Endodermal cell (in vitro differentiated cells): ENCODE measurements at places on chromosomes 11 and 22. TPM values are rescaled to one million over a fixed set of nuclear protein-coding genes. Genes with fewer than 3 reads are reported as not detected.

The PDE2A gene
- total RNA-seq = 8.7 and 13.3 TPM in 2 replicates

The MRGPRF gene
- total RNA-seq = 3.3 and 4.7 TPM in 2 replicates

The SNU13 gene
- total RNA-seq = 133 and 147 TPM in 2 replicates

- DNase-seq = no peak
- H3K4me3 ChIP-seq = no peak overlapping the region
- no peak overlapping the region for H3K27ac ChIP-seq
- H3K36me3 ChIP-seq = no peaks in the 10 kb centered on the region
- peaks cover 4% of the 10 kb centered on the region for H3K27me3 ChIP-seq
Measured at GRCh38 chr11:35165423-35166368, 26.7 kb downstream of the CD44 start.

DNA sequence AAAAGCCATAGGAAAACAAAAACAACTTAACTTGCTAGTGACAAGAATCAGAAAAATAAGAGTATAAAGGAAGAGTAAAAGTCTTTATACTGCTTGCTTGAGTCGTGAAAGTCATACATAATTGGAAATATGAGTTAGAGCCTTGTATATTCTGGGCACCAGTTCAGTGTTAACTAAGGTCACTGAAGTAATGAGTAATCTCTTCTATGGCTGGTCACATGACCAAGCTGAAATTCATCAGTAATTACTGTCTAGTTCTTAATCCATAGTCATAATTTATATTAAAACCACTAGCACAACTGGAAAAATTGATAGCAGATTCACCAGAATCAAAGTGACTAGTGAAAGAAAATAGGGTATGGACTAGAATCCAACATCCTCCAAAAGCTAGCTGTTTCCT lies 84.4 kb upstream of the SLC5A12 start:
- H3K4me3 ChIP-seq = no peak overlapping the region
- H3K27ac ChIP-seq = no peak overlapping the region
- no peaks in the 10 kb centered on the region for H3K4me1 ChIP-seq
- no peak for DNase-seq

GRCh38 chr11:65658174-65659021 lies 4.3 kb downstream of the RELA start:
- H3K4me3 ChIP-seq = no peak overlapping the region
- peaks cover 75% of the 10 kb centered on the region for H3K36me3 ChIP-seq
- no peak overlapping the region for H3K27ac ChIP-seq
- no peaks in the 10 kb centered on the region for H3K27me3 ChIP-seq
- DNase-seq = no peak

- H3K4me1 ChIP-seq = no peaks in the 10 kb centered on the region
- H3K36me3 ChIP-seq = no peaks in the 10 kb centered on the region
- no peak overlapping the region for H3K27ac ChIP-seq
- no peak overlapping the region for H3K4me3 ChIP-seq
- no peak for DNase-seq
- H3K27me3 ChIP-seq = no peaks in the 10 kb centered on the region
Measured at GRCh38 chr22:47337161-47337621, 574.7 kb downstream of the TBC1D22A start.

GRCh38 chr22:41683616-41684015 lies 5.1 kb downstream of the SNU13 start:
- no peaks in the 10 kb centered on the region for H3K4me1 ChIP-seq
- H3K27ac ChIP-seq = no peak overlapping the region
- no peaks in the 10 kb centered on the region for H3K27me3 ChIP-seq
- peaks cover 22% of the 10 kb centered on the region for H3K36me3 ChIP-seq
- H3K4me3 ChIP-seq = no peak overlapping the region

GRCh38 chr11:112620621-112621394 lies 340.4 kb upstream of the NCAM1 start:
- H3K27me3 ChIP-seq = no peaks in the 10 kb centered on the region
- no peaks in the 10 kb centered on the region for H3K4me1 ChIP-seq
- no peak overlapping the region for H3K4me3 ChIP-seq
- H3K36me3 ChIP-seq = no peaks in the 10 kb centered on the region

- H3K27ac ChIP-seq = no peak overlapping the region
- H3K4me3 ChIP-seq = no peak overlapping the region
- no peak for DNase-seq
Measured at GRCh38 chr11:130478881-130479280, 30.4 kb downstream of the ADAMTS15 start.

- peak overlapping the region; percentile 96 for H3K4me3 ChIP-seq
- DNase-seq = peak; percentile 61
- peaks cover 15% of the 10 kb centered on the region for H3K36me3 ChIP-seq
- H3K4me1 ChIP-seq = no peaks in the 10 kb centered on the region
Measured at GRCh38 chr11:123431619-123432018, 1.6 kb downstream of the GRAMD1B start.

DNA sequence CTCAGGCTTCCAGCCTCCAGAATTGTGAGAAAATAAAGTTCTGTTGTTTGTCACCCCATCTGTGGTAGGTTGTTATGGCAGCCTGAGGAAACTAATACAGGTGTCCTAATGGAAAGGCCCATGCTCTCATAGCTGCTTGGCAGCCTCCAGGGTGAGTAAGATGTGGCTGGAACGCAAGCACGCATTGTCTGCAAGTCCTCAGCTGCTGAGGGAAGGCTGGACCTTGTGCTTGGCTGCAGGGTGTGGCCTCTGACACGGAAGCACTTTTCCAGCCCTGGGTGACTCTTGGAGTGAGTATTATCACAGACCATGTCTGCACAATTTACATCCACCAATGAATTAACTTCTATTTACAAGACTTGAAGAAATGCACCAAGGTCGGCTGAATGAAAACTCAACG lies 44.4 kb upstream of the BARX2 start:
- H3K4me3 ChIP-seq = no peak overlapping the region
- no peaks in the 10 kb centered on the region for H3K27me3 ChIP-seq
- no peaks in the 10 kb centered on the region for H3K36me3 ChIP-seq
- DNase-seq = peak; percentile 45

DNA sequence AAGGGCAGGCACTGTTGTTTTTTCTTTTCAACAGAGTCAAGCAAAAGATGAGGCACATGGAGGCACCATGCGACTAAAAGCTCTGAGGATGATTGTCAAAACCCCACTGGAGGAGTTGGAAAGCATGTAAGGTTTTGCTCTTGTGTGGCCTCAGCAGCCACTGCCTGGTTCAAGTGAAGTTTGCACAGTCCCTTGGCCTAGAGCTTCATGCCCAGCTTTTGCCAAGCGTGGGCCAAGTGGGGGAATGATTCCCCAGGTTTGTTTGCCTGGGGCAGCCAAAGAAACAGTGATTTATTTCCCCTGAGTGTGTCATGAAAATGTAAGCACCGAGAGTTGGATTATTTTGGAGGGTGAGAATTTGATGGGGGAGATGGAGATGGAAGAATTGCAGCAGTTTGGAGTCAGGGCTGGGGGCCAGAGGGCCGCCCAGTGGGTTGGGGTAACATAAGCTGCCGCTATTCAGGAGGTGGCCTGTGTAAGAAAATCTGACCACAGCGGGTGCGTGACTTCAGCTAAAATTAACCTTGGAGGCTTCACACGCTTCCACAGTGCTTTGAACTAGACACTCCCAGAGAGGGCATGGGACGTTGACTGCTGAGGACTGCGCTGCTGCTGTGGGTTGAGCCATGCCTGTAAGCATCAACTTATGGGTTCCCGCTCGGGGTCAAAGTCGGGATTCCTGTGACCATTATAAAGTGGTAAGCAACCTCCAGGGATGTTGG lies 100.7 kb downstream of the NAV2 start:
- H3K4me1 ChIP-seq = no peaks in the 10 kb centered on the region
- H3K36me3 ChIP-seq = no peaks in the 10 kb centered on the region
- no peaks in the 10 kb centered on the region for H3K27me3 ChIP-seq

- no peak for DNase-seq
- no peak overlapping the region for H3K27ac ChIP-seq
- no peaks in the 10 kb centered on the region for H3K27me3 ChIP-seq
- no peaks in the 10 kb centered on the region for H3K36me3 ChIP-seq
Measured at GRCh38 chr22:40997520-40997919, 46.3 kb downstream of the RBX1 start.

GRCh38 chr11:11135820-11136476 lies 217.1 kb downstream of the CSNK2A3 start:
- H3K4me3 ChIP-seq = no peak overlapping the region
- H3K36me3 ChIP-seq = no peaks in the 10 kb centered on the region
- DNase-seq = no peak
- no peak overlapping the region for H3K27ac ChIP-seq

DNA sequence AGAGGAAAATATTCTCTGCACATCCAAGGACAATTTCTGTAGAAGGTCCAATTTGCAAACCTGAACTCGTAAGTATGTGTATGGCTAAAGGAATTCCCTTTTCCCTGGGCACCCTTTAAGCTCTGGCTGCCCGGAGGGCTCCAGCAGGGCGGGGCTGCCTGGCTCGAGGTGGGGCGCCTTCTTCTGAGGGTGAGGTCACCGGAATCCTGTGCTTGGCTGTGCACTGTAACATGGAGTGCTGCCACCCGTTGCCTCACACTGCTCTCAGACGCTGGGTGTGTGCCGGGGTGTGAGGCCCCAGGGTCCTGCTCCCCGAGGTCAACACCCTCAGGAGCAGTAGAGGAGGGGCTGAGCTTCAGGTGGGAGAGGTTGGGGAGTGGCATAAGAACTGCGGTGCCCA lies 61.5 kb downstream of the SYN3 start:
- no peak overlapping the region for H3K4me3 ChIP-seq
- no peak overlapping the region for H3K27ac ChIP-seq
- DNase-seq = no peak
- H3K36me3 ChIP-seq = no peaks in the 10 kb centered on the region

- H3K4me3 ChIP-seq = no peak overlapping the region
- no peak overlapping the region for H3K27ac ChIP-seq
- no peaks in the 10 kb centered on the region for H3K4me1 ChIP-seq
- DNase-seq = no peak
- no peaks in the 10 kb centered on the region for H3K36me3 ChIP-seq
Measured at GRCh38 chr22:22897091-22897490, 9.5 kb downstream of the IGLL5 start.

DNA sequence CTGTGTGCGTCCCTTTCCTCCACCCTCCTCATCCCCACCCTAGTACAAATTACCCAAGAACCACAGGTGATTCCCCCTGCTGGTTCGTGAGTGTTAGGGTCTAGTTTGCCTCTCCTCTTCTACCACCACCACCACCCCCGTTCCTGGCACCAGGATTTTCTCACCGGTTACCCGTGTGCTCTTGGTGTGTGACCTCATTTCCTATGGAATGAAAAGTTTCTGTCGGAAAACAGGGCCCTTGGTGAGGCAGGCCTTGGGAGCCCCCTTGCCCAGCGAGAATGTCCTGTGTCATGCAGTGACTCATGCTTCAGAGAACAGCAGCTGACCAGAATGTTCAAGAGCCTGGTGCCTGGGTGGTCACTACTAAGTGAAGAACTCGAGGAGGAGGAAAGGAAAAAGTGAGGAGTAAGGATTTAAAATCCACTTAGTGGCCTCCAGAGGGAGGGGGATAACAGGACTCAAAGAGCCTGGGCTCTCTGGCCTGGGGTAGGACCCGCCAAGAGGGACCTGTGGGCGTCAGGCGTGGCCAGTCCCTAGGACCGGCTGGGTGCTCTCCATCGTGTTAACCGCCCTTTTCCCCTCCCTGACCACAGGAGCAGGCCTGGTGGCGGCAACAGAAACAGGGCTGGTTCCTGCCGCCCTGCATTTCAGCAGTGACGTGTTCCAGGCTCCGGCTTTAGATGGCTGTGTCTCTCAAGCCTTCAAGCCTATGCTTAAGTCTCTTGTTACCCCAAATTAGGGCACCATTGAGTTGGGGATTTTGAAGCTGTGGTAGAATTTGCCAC lies 30.2 kb downstream of the C22orf31 start:
- H3K4me1 ChIP-seq = peaks cover 19% of the 10 kb centered on the region
- no peaks in the 10 kb centered on the region for H3K27me3 ChIP-seq
- H3K4me3 ChIP-seq = peak overlapping the region; percentile 77
- peak overlapping the region; percentile 89 for H3K27ac ChIP-seq

GRCh38 chr11:76798202-76798581 lies 15.0 kb downstream of the TSKU start:
- H3K27me3 ChIP-seq = no peaks in the 10 kb centered on the region
- no peak overlapping the region for H3K27ac ChIP-seq
- H3K4me3 ChIP-seq = no peak overlapping the region
- H3K36me3 ChIP-seq = peaks cover 65% of the 10 kb centered on the region
- peaks cover 36% of the 10 kb centered on the region for H3K4me1 ChIP-seq
